Stimulated activated CD8-positive, alpha-beta memory T cell treated with anti-CD3 and anti-CD28 coated beads, Interleukin-12 subunit alpha, Interleukin-12 subunit beta, amount 100 ng/mL, for 1 hour (primary cell): ENCODE measurements at places on chromosomes 7 and 10.

- DNase-seq, result no peak
Observed at GRCh38 chr7:130917669-130918128, 183.7 kb upstream of the KLF14 start.

DNA sequence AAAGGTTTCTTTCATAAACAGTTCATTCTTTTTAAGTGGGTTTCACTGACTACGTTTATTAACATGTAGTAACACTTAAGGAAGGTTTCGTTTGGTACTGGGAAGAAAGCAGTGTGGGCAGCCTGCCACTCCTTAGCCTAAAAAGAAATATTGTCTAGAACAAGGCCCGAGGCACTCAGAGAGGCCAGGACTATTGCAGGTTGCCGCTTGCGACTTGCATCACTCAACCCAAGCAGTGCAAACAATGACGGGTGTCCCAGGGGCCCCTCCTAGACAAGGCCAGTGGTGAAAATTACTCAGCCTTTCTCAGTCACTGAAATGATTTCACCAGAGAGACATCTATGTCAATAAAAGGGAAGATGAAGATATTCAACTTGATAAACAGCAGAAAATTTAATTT lies 243.9 kb downstream of the SNX13 start:
- DNase-seq, result no peak

DNA sequence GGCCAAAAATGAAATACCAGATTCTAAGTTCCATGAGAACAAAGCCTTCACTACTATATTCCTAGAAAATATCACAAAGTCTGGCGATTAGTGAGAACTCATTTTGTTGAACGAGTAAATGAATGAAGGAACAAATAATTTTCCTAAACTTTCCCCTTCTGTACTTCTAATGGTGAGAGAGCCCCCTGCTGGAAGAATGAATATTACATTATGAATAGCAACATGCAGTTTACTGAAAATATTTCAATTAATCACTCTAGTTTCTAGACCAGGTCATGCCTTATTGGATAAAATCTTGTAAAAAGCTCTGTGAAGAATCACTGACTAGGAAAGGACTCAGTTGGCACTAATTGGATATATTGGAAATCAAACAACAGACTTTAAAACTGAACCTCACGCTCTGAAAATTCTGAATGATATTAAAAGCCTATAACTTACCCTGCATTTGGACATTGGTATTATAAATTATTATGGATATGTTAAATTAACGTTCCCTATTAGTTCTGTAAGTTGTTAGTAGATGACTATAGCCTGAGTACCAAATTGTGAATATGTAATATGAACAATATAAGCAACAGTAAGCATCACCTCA lies 32.4 kb upstream of the MTPN start:
- DNase-seq, result no peak

- DNase-seq, result no peak
Observed at GRCh38 chr7:50216626-50217025, 87.9 kb upstream of the IKZF1 start.

DNA sequence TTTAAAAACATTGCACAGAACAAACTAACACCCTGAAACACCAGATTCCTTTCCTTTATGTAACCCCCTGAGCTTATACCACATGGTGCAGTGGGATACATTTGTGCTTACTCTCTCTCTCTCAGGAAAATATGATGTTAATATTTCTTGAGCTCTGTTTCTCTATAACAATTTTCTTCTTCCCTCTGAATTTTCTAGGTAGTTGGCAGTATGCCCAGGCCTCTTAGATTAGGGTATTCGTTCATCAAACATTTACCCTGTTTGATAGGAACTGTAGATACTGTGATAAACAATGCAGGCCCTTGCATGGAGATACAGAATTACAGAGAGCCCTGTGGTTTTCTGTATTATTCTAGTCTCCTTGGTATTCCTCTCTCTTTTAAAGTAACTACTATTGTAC lies 567.8 kb downstream of the IPMK start:
- no peak for DNase-seq

GRCh38 chr10:94430701-94431100 lies 28.4 kb downstream of the TBC1D12 start:
- DNase-seq, result no peak

GRCh38 chr10:50850578-50851230 lies 34.7 kb downstream of the A1CF start:
- DNase-seq, result no peak

- DNase-seq, result no peak
Observed at GRCh38 chr10:124152139-124153022, 59.0 kb upstream of the CHST15 start.

GRCh38 chr7:123999703-124000102 lies 33.2 kb downstream of the TMEM229A start:
- DNase-seq, result no peak

- DNase-seq, result no peak
Observed at GRCh38 chr10:79246606-79247275, 100.5 kb upstream of the PPIF start.

GRCh38 chr7:3937605-3938004 lies 636.6 kb downstream of the SDK1 start:
- DNase-seq, result no peak

- DNase-seq, result no peak
Observed at GRCh38 chr7:28362812-28363211, 49.5 kb upstream of the CREB5 start.

- DNase-seq, result no peak
Observed at GRCh38 chr7:140176122-140176701, 571 bp downstream of the KDM7A start.

DNA sequence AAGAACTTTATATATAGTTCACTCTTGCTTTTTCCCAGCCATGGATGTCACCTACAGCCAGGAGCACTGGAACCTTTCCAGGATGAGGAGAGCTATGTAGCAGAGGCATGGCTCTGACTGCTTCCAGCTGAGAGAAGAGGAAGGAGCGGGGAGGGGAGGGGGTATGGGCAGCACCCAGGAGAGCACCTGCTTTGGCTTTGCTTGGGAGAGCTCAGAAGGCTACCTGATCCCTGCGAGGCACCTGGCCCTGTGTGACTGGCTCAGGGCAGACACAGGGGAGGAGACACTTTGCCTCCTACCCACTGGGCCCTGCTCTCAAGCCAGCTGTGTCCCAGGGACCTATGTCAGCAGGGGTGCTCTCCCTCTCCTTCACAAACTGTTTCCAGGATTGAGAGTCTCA lies 67.1 kb downstream of the HK1 start:
- DNase-seq, result no peak

DNA sequence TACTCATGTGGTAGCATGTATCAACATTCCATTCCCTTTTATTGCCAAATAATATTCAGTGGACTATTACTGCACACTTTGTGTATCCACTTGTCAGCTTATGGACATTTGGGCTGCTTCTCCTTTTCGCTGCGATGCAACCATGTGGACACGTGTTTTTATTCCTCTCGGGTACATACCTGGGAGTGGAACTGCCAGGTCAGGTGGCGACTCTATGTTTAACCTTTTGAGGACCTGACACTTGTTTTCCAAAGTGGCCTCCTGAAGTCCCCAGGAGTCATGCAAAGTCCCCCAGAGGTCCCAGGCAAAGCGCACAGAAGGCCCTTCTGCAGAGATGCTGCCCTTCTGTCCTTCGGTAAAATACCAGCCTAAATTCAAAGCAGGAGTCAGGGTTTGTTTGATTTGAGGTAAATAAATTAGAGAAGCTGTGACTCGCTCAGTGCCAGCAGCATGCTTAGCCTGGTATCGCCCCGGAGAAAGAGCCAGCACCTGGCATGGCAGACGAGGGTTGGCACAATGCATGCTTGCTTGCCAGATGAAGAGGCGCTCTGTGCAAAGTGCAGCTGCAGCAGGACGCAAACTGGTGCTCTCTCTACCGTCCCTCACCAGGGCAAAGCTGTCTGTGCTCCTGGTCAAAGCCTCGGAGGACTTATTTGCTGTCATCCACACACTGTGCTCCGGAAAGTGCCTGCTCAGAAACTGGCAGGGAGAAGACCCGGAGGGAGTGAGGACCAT lies 37.8 kb downstream of the HIPK2 start:
- no peak for DNase-seq

GRCh38 chr10:115696747-115697146 lies 576.3 kb downstream of the GFRA1 start:
- no peak for DNase-seq

DNA sequence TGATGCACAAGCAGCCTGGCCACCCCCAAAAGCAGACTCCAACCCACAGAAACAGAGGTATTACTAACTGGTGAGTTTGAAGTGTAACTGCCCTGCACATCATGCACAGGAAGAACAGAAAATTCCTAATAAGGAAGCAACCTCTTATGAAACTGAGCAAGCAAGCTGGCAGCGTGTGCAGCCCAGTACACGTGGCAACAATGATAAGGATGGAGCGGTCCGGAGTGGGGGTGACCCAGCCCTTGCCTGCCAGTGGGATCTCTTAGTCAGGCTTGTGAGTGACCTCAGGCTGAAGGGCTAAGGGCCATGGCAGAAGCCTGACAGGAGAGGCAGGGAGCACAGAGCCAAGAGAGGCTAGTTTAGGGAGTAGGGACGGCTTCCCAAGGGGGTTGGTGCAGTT lies 22.1 kb upstream of the AOAH start:
- DNase-seq, result no peak

DNA sequence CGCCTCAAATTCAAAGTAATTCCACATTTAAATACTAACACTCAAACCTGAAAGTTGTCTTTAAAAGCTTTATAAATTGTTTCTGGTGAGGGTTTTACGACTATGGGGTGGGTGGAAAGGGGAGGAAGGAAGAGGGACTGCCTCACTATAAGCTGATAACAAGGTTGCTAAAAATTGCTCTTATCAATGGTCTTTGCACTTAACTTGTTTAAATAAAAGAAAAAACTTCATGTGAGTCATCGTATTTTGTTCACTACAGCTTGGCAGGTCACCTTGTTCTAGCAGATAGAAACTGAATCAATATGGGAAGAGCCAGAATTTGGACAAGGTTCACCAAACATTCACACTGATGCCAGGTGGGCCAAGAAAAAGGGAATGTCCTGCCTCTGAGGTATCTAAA lies 129.2 kb downstream of the TES start:
- DNase-seq, result no peak

- no peak for DNase-seq
Observed at GRCh38 chr10:78520737-78521430, 487.2 kb downstream of the RPS24 start.

GRCh38 chr10:93799155-93799708 lies 41.5 kb downstream of the LGI1 start:
- no peak for DNase-seq

DNA sequence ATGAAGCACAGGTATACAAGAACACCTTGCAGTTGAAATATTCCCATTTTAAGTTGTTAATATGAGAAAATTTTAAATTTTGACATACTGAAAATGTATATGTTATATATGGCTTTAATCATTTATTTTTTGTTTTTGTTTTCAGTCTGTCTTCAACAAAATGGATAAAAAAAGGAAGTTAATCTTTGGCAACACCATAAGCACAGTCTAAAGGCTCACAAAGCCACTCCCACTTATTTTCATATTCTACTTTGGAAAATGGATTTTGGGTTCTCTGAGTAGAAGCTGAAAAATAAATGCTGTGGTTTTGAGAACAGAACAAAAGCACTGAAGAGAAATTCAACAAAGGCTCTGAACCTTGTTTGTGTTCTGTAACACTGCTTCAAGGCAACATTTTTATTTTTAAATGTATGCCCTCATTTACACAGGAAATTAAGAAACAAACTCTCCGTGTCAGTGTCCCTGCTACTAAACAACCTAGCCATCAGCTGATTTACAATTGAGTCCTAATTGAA lies 81.3 kb upstream of the LRRN3 start:
- DNase-seq, result no peak
